ENCODE measurements at places on chromosomes 1 and 21.

GRCh38 chr1:108828074-108828961, 28.6 kb downstream of the AKNAD1 start:
- peak; percentile 62 for DNase-seq

- DNase-seq: no peak
Measured at GRCh38 chr1:2823921-2824610, 22.6 kb upstream of the TTC34 start.

GRCh38 chr1:30718636-30719405, 4.6 kb downstream of the MATN1 start:
- DNase-seq: peak; percentile 78

GRCh38 chr1:61230523-61230922, 148.2 kb downstream of the NFIA start:
- no peak for DNase-seq

GRCh38 chr1:55143684-55144083, 71.5 kb downstream of the USP24 start:
- no peak for DNase-seq

GRCh38 chr1:191696354-191696753, 461.9 kb upstream of the RGS18 start:
- no peak for DNase-seq

DNA sequence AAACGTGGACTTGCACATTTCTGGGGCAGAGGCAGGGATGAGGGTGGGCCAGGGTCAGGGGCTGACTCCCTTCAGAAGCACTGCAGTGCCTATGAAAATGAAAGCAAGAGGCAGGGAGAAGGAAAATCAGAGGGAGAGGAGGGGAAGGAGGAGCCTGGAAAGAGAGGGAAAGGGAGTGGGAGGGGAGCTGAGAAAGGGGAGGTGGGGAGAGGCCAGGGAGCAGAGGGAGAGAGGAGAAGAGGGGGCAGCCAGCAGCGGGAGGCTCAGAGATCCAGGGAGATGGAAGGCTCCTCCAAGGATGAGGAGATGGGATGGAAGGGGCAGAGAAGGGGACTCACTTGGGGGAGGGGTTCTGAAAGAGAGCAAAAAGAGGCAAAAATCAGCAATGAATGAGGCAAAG, 96.3 kb upstream of the KLHDC7A start:
- no peak for DNase-seq

DNA sequence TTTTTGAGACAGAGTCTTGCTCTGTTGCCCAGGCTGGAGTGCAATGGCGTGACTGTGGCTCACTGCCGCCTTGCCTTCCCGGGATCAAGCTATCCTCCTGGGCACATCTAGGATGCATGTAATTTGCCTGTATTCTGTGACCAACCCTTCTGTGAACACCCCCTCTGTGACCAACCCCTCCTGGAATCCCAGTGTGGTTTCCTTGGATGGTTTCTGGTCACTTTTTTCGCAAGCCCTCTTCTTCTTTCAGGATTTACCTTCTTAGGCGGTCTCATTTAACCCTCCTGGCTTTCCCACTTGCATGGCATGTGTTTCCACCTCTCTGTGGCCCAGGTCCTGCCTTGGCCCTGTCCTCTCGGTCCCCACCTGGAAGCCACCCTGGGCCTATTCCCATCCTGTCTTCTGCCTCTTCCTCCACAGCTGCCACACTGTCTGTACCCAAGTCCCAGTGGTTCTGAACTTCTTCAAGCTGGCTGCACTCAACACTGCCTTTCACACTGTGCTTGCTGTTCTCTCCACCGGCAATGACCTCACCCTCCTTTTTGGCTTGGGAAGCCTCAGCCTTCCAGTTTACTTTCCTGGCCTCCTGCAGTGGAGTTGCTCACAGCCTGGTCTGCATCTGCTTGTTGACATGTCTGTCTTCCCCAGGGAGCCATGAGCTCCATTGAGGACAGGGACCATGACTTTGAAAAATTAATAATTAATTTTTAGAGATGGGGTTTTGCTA, 57.0 kb downstream of the DISC1 start:
- no peak for DNase-seq

DNA sequence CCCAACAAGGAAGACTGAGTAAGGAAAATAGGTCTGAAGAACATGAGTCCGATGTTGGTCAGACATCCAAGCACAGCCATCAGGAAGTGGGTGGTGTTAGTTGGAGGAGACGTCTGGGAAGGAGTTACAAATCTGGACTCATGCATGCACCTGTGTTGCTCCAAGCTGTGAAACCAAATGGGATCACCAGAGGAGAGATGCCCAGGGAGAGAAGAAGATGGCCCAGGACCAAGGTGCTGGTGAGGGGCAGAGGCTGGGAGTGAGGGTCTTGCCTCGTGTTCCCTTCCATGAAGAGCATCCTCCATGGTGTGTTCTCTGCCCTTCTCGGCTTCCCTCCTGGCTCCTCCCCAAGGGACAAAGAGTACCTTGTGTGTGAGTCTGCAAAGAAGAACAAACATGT, 405.6 kb downstream of the NPHP4 start:
- no peak for DNase-seq

DNA sequence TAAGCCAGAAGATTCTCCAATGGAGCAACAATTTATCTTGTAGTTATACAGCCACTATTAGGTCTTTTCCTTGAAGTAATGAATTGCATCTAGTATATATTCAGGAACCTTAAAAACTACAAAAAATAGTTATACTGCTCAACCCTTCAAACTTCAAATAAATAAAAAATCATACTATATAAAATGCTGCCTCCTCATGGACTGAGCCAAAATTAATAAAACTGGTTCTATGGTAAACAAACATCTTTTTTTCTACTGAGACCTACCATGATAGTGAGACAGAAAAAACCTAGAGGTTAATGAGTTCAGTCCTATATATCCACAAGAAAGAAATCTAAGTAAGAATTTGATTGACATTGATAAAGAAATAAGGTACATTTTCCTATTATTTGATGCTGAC, 67.7 kb downstream of the GPATCH2 start:
- no peak for DNase-seq

DNA sequence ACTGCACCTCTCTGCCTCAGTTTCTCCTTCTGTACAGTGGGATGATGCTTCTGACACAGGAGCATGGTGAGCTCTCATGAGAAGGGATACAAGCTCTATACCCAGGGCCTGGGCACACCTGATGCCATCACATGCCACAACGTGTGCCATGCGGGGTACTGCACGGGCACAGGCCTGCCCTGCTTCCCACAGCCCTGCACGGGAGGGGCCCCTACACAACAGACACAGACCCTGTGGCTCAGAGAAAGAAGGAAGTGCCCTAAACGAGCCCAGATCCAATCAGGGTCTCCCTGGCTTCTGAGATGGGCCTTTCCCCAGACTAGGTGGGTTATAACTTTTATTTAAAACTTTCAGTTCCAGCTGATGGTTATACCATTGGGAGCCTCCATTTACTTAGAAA, 24.6 kb downstream of the C2CD2 start:
- no peak for DNase-seq

- no peak for DNase-seq
Measured at GRCh38 chr1:112870887-112871646, 84.9 kb downstream of the SLC16A1 start.

GRCh38 chr21:36927719-36928117, 38.8 kb downstream of the HLCS start:
- DNase-seq: peak; percentile 68

- DNase-seq: no peak
Measured at GRCh38 chr1:97668945-97669344, 251.9 kb downstream of the DPYD start.

DNA sequence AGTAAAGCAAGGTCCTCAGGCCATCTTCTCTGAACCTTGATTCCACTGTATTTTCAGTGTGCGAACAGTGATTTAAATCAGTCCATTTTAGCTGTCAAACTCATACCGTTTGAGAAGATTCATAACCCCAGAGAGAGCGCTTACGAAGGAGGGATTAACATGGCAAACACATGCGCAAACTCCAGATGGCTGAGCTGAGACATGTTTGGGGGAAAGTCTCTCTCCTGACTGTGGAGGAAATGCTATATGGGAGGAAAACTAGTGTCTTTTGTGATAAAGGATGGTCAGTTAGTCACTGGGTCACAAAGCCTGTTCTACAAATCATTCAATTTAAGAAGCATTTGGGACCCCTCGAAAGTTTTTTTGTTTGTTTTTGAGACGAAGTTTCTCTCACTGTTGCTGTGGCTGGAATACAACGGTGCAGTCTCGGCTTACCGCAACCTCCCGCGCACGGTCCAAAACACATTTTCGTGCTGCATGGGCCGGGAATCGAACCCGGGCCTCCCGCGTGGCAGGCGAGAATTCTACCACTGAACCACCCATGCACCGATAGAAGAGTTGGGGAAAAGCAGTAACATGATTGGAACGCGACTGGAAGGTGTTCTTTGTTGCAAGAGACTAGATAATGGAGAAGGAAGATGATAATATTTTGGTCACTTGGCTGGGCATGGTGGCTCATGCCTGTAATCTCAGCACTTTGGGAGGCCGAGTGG, 58.4 kb upstream of the CXADR start:
- DNase-seq: peak; percentile 3

DNA sequence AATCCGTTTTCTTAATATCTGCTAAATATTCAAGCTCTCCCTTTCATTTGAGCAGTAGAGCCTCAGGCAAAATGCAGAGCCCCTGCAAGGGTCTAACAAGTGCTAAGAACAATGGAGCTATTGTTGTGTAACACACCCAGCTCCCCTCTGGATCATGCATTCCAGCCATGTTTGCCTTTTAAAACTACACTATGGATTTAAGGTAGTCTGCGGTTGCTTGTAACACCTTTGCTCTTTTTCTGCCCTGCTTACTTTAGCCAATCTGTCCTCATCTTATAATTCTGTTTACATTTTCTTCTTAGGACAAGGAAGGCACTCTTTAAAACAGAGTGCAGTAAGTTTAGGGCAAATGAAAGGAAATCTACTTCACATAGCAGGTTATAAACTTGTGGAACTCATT, 60.0 kb upstream of the C1orf105 start:
- DNase-seq: no peak

DNA sequence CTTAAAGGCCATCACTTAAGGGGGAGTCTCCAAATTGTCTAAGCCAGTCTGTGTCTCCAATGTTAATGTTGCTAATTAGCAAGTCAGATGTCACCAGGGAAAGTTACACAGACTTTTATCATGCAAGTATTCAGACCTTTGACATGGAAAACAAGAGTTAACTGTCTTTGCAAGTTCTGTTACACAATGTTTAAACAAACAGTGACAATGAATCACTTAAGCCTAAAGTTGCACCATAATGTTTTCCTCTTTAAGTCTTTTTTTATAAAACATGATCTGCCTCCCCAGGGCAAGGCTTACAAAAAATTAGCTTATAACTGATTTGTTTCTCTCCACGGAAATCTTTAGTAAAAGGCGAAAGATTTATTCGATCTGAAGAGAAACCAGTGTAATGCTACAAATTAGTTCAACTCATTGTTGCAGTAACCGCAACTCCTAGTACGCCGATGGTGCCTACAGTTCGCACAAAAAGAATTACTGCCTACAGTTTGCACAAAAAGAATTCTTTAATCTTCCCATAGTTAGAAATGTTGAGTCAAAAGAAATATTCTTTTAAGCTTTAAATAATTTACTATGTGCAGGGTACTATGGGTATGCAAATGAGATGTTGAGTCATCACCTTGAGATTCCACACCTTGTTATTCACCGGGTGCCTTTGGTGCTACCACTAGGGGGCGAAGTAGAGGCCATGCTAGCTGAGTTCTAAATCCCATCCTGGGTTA, 45.3 kb downstream of the HHAT start:
- DNase-seq: peak; percentile 58

DNA sequence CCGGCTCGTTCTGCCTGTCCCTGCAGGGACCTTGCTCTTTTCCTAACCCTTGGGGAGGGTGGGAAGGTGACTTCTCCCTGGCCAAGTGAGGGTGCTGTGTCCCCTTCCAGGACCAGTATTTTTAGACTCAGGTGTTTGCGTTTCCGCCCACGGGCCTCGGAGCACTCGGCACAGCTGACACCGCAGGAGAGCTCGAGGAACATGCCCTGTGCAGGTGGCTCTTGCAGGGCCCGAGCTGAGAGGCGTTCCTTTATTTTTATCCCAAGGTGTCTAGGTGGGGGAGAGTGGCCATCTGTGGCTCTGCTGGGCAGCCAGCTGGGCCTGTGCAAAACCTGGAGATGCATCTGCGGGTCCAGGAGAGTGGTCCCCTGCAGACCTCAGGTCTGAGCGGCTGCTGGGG, 16.0 kb downstream of the PLCH2 start:
- no peak for DNase-seq

DNA sequence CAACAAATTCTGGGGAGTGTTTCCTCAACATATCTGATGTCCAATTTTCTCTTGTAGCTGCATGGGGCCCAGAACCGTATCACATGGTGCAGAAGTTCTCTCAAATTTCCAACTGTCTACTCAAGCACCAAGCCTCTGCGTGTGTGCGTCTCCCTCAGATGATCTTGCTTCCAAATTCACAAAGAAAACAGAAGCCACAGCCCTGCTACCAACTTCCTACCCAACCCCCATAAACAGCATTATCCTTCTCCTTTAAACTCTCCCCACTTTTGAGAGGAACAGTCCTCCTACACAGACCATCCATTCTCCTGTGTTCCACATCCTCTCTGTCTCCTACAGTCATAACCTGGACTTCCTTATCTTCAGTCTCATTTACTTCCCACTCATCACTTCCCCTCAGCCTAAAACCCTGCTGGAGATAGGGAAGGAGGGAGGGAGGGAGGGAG, 354.1 kb downstream of the SMYD3 start:
- DNase-seq: no peak

DNA sequence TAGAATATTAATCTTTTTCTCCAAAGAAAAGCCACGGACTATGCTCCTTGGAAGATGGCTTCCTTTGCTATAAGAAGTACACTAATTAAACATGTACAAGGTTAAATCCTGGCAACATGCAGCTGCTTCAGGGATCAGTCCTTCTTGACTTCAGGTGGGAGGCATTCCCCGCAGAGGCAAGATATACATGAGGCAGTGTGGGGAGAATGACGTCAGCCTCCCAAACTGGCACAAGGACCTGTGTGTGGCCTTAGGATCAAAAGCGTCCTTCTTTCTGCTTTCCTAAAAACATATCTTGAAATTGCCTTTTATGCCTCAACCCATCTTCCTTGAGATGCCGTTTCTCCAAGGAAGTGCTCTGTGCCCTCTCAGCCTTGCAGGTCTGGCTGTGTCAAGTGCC, 90.3 kb downstream of the WLS start:
- DNase-seq: no peak
